ENCODE measurements at places on chromosomes 13 and 19.

DNA sequence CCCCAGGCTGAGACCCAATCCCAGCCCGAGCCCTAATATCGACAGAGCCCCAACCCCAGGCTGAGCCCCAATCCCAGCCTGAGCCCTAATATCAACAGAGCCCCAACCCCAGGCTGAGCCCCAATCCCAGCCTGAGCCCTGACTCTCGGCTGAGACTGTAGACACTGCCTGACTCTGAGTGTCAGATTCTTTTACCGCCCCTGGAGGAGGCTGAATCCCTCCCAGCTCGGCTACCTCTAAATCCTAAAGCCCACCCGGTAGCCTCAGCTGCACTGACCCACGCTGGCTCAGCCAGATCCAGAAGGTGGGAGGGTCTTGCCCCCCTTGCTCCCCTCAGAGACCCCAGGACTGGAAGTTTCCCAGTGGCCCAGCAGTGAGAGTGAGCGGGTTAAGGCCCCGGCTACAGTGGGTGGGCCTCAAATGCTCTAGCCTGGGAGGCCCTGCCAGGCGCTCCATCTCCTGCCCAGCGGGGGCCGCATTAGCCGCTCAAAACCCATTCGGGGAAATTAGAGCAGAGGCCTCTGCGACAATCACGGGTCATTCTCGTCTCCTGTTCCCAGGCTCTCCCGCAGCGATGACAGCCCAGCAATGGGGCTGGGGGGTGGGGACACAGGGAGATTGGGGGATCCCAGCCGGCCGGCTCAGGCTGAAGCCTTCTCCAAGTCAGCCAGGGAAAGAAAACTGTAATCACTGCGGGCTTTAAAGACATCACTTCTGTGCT is 43.8 kb downstream of the ZNRF4 start:
- no peak for DNase-seq

DNA sequence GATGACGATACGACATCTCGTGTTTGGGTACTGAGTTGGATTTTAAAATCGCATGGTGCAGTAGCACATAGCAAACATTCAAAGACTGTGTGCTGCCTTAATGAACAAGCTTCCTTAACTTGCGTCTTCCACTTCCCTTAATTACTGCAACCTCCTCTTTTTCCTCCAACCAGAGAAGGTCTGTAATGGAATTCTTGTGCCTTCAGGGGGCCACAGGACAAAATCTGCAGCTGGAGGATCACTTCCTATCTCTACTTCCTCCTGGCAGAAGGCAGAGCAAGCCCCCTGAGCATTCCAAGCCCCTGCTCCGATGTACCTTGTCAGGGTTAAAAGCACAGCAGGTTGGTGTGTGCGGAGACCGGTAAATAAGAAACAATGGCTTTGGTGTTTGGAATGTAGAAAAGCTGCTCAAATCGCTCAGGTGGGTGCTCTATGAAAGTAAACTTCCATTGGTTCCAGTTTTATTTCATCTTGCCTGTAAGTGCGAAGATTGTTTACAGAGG is 151.3 kb upstream of the UQCRFS1 start:
- no peak for DNase-seq

DNA sequence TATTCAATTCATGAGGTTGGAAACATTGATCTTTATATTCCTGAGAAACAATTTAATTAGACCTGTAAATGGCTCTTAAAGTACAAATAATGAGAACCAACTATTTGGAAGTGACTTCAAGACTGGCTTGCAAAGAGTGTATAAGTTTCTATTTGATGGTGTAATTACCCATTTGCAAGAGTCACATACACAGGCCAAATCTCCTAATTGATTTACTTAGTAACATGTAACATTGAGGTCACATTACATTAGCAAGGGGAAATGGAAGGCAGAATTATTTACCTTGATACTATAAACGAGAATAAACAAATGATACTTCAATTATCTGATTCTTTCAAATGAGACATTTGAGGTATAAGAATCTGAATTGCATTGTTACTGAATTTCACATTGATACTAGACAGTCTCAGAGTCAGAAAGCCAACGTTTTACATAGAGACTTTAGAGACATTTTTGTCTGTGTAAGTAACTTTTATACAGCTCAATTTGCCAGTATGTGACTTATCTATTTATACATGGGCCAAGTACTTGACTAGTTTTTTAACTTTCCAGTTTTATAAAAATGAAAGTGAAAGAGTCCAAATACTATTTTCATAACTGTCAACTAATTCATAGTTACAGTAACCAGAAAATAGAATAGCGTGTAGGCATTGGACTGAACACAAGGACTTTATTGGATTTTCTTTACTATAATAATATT is 95.6 kb upstream of the RFC3 start:
- DNase-seq, result no peak

DNA sequence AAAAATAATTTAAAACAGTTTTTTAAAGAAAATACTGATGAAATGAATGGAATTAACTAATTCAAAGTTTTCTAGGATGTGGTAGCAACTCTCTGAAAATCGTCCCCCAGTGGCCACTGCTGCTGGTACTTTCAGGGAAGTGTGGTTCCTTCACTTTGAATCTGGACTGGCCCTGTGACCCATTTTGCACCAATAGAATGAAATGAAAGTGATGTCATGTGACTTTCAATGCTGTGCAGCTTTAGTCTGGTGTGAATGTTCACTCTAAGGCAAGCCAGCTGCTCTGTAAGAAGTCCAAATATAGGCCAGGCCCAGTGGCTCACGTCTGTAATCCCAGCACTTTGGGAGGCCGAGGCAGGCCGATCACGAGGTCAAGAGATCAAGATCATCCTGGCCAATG is 26.4 kb upstream of the HNRNPA1L2 start:
- DNase-seq, result no peak

- DNase-seq, result no peak
Observed at GRCh38 chr19:39270036-39270871, 2.1 kb downstream of the IFNL2 start.

- DNase-seq, result no peak
Observed at GRCh38 chr13:40120288-40120687, 464.8 kb downstream of the COG6 start.

GRCh38 chr13:64540976-64541375 is 2689.2 kb downstream of the PCDH9 start:
- no peak for DNase-seq
